Adrenal gland (tissue), 19 donors: ENCODE measurements at places on chromosomes 6 and 20. TPM values are rescaled to one million over a fixed set of nuclear protein-coding genes. Genes with fewer than 3 reads are reported as not detected.

- no peak for DNase-seq
These were observed 178.9 kb upstream of the ARID1B start for GRCh38 chr6:156598071-156598854.

DNA sequence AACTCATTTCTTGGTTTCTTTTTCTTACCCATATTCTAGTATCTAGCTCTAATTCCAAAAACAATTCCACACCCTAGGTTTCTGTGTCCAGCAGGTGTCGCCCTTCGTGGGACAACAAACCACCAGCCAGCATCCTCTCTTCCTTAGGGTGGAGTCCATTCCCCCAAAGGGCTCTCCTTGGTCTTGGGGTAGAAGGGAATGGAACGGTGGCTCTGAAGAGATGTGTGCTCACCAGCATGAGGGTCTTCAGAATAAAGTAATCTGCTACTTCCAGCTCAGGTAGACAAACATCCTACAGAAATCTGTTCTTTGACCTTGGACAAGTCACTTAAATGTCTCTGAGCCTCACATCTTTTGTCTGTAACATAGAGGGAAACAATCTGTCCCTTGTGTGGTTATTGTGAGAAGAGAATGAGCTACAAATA, 7.2 kb downstream of the HLA-DMB start:
- peak; percentile 79 for DNase-seq

DNA sequence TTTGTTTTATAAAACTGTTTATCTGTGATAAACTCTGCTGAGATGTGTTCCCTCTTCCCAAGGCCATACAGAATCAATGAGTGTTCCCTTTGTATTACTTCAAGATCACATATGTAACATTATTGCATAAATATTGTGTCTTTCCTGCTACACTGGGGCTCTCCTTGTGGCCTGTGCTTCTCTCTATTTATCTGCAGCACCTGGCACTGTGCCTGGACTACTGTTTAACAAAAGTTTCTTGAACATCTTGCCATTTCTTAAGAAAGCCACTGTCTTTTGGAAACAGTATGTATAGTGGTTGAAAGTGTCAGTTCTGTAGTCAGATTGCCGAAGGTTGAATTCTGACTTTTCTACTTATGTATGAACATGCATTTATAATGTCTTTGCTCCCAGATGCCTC, 169.0 kb upstream of the SCGN start:
- DNase-seq: no peak

GRCh38 chr6:112037783-112038216, 16.1 kb upstream of the CCN6 start:
- DNase-seq: peak; percentile 24

DNA sequence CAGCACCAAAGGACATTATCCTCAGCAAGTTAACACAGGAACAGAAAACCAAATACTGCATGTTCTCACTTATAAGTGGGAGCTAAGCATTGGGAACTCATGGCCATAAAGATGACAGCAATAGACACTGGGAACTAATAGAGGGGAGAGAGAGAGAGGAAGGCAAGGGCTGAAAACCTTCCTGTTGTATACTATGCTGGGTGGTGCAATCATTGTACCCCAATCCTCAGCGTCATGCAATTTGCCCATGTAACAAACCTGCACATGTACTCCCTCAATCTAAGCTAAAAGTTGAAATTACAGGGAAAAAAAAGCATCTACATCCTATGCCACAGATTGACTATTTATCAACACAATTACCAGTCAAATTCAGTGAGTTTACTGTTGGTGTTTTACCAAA, 20.0 kb upstream of the VNN1 start:
- no peak for DNase-seq

DNA sequence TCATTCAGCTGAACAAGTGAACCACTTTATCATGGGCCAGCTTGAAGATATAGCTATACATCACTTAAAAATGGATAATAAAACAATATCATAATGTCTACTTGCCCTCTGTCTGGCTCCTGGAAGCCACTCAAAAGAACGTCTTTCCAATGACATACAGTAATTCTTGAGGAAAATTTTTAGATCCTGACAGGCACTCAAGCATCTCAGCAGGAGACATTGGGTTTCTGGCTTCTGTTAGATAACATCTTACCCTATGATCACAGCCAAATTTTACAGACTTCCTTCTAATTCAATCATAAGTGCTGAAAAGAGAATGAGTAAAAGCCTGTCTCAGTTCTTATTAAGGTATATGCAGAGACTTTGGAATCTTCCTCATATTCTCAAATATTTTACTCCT, 330 bp downstream of the CGA start:
- DNase-seq: no peak

- no peak for DNase-seq
These were observed 3.4 kb upstream of the SIM1 start for GRCh38 chr6:100468016-100468622.

- DNase-seq: no peak
These were observed 127.9 kb upstream of the ADGRF1 start for GRCh38 chr6:47169785-47170616.

DNA sequence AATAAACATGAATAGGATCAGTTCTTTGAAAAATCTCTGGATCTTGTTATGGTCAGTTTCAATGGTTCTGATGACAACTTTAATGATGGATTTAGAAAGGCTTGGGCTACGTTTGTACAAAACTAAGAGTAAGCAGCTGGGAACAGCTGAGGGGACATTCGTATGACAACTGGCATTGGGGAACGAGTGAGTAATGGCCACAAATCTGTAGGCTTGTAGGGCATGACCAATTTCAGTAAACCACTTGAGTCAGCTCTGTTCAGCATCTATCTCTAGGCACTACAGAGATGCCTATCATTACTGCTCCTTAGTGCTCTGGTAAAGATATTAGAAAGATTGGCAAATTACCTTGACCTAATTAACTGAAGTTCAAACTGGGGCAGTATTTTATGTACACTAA, 1375.6 kb downstream of the EPHA7 start:
- DNase-seq: no peak

ENPP3 gene
- polyA plus RNA-seq: 4.9 TPM

DNA sequence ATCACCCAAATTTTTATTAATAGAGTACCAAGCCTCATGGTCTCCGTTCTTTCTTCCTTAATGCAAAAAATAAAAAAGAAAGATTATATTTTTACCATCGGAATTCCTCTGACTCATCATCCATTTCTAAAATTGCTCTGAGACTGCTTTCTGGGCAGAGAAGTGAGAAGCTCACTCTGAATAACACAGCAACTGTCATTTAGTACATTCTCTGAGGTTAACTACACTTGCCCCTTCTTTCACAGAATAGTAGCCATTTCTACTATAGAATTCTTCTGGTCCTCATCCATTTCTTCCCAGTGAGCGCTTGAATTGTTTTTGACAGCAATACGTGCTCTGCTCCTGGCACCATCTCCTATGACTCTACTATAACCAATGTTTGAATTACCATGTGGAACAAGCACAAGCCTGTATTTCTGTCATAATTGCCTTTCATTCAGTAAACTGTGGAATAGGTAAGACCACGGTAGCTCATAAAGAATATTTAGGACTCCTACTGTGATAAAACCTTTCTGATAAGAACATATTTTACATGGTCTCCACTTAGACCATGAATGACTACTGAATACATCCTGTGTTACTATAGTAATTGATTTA, 435.5 kb upstream of the NRSN1 start:
- no peak for DNase-seq

COL21A1 gene
- 1.3 TPM for polyA plus RNA-seq
